ENCODE measurements at places on chromosomes 6 and 20.
A peak's percentile ranks its signal among the peaks of the same experiment; 100 is the strongest.

- no peak for DNase-seq
Observed at GRCh38 chr6:151137542-151137941, 102.2 kb upstream of the AKAP12 start.

- no peak for DNase-seq
Observed at GRCh38 chr6:117976030-117976651, 69.1 kb downstream of the SLC35F1 start.

- DNase-seq: no peak
Observed at GRCh38 chr6:127570739-127571389, 6.1 kb upstream of the C6orf58 start.

DNA sequence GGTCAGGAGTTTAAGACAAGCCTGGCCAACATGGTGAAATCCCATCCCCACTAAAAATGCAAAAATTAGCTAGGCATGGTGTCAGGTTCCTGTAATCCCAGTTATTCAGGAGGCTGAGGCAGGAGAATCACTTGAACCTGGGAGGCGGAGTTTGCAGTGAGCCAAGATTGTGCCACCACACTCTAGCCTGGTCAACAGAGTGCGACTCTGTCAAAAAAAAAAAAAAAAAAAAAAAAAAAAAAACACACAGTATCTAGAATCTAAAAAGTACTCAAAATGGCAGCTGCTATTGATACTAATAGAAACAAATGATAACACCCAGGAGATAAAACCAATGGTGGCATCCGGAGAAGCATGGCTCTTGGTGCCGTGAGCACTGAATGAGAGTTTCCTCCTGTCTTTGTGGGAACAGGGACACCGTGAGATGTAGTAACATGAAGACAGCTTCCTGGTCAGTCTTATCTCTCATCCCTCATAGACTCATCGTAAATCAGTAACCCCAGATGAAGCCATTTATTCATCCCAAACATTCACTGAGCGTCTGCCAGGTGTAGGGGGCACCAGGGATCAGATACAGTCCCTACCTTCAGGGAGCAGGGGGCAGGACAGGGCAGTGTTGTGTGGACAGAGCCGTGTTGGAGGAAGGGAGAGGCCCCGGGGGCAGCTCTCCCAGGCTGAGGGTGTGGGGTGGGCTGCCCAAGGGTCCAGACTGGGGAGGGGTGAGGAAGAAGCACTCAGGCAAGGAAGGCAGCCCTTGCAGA lies 66.1 kb downstream of the SYNJ2 start:
- no peak for DNase-seq

GRCh38 chr20:12976720-12977309 lies 32.0 kb upstream of the SPTLC3 start:
- DNase-seq: no peak

DNA sequence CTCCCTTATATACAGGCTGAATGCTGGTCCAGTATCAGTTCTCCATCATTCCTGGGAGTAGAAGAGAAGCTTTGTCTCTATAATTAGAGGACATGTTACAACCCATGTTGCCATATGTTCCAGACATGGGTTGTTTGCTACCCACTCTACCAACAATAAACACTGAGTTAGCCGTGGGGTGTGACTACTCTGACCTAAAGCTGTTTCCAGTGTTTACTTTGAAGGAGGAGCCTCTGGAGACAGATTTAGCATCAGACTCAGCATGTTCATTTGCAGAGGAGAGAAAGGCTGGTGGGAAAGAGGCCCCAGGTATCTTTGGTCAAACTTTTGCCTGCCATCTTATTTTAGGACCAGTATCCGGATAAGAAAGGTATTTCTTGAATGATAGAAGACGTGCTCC lies 157.9 kb upstream of the SNX9 start:
- no peak for DNase-seq

DNA sequence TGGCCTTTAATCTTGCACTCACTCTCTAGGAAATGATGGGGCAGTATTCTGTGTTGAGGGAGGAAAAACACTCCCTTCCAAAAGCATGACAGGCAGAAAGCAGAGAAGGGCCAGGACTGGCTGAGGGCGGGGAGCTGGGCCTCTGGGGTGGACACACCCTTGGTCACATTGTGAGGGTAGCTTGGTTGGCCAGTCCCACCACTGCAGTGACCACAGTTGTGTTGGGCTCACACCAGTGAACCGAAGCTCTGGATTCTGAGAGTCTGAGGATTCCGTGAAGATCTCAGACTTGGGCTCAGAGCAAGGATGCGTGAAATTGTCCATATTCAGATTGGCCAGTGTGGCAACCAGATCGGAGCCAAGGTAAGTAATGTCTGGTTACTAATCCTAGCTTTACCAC lies at the start of gene TUBB1:
Gene TUBB1 (plus strand): TSS at position 213 of the 400 bp plus-strand sequence. CDS start 94 bp downstream, at position 307.
- DNase-seq: no peak

- peak; percentile 70 for DNase-seq
Observed at GRCh38 chr20:38873050-38873581, 53.1 kb upstream of the FAM83D start.

DNA sequence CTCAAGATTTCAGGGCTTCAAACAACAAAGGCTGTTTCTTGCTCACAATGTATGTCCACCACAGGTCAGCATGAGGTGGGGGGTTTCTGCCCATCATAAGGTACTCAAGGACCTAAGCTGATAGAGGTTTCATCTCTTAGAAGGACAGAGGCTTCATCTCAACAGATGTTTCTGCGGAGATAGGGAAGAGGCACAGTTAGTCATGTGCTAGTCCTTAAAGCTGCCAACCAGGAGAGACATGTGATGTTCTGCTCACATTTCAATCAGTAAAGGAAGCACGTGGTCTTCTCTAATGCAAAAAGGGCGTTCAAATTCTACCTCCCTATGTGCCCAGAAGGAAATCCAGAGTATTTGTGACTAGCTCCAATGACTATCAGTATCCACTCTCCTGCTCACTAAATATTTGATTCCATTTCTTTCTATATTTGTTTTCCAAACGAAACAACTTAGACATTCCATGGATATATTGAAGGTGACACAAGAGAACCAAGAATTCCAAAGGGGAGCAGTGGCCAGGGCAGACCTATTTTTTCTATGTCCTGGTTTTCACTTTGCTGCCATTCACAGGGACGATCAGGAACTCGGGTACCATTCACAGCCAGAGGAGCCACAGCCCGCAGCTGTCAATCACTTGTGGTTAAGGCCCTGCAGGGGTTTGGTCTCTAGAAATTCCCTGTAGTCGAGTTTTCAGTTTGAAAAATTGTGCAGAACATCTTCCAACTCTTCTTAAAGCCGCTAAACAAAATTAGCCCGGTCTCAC lies 173.2 kb upstream of the FOXA2 start:
- no peak for DNase-seq

DNA sequence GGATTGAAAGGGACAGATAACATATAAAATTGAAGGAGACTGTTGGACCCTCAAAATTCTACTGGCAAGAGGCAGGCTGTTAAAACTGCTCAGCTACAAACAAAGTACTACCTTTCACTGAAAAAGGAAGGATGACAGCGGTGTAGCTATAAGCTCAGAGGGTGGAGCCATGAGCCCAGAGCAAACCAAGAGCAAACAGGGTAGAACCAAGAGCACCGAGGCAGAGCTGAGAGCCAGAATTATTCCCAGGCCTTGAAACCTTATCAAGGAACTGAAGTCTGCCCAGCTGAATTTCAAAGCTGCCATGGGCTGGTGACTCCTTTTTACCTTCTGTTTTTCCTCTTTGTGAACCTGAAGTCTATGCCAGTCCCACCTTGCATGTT lies 74.7 kb upstream of the SLC4A11 start:
- no peak for DNase-seq

DNA sequence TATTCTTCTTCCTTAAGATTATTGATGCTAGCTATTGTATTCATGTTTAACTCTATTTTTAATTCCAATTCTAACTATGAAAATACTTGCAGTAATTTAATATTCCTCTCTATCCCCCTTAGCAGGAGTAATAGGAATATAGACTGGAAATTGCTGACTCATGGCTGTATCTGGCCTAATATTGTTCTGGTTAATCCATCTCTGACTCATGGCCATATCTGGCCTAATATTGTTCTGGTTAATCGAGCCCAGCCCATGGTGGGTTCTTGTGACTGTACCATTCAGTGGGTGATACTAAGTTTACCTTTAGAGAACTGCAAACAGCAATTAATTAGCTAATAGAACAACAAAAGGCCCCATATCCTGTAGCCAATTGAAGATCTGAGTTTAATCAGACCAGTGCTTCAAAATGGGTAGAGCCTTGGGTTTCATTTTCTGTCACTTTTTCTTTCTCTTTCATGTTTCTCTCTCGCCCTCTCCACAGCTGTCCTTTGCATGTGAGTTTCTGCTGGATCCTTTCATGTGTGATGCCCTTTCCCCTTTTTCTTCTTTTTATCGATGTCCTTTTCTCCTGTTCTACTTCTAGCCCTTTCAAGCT lies 50.6 kb downstream of the SLC22A3 start:
- no peak for DNase-seq

DNA sequence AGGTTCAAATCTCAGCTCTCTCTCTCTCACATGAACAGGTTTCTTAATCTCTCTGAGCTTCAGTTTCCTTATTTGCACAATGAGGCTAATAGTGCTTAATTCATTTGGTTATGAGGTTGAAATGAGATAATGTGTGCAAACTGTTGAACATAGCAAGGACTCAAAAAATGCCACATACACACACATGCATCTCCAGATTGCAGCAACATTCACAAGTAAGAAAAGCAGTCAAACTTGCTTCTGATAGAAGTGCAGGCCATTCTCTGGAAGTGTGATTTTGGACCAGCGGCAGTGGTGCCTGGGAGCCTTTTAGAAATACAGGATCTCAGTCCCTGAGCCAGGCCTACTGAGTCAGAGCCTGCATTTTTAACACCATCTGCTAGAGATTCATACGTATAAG lies 25.7 kb downstream of the GSTA4 start:
- DNase-seq: no peak

GRCh38 chr6:55180258-55180657 lies 5.9 kb downstream of the HCRTR2 start:
- DNase-seq: no peak

GRCh38 chr6:68108233-68108835 lies 526.7 kb upstream of the ADGRB3 start:
- no peak for DNase-seq

DNA sequence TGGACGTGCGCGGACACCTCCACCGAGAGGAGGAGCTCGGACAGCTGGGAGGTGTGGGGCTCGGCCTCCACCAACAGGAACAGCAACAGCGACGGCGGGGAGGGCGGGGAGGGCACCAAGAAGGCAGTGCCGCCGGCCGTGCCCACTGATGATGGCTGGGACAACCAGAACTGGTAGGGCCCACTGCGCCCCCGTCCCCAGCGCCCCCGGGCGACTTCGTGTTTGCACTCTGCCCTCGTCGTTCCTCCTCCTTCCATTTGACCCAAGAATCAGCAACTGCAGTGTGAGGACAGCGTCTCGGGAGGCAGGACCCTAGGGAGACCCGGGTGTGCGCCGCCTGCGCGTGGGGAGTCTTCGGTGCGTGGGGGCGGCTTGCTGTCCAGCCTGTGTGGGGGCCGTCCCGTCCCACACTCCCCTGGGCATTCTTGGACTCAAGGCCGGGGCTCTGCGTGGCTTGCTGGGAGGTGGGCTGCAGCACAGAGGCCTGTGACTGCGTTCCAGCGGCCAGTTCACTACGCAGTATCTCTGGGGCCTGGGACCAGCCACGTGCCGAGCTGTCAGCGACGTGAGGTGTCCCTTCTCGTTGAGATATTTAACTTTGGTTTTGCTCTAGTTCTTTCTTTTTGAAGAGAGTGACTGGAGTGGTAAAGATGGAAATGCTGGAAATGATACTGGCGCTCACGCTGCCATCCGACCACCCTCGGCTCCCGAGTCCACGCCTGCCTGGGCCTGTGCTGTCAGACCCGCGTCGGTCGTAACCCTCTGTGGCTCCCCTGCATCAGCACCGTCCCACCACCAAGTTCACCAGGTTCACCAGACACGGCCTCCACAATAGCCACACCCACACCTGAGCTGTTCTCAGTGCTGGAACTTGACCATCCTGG lies 5.0 kb upstream of the COL20A1 start:
- no peak for DNase-seq

- DNase-seq: no peak
Observed at GRCh38 chr20:23205611-23206041, 119.5 kb upstream of the CD93 start.

DNA sequence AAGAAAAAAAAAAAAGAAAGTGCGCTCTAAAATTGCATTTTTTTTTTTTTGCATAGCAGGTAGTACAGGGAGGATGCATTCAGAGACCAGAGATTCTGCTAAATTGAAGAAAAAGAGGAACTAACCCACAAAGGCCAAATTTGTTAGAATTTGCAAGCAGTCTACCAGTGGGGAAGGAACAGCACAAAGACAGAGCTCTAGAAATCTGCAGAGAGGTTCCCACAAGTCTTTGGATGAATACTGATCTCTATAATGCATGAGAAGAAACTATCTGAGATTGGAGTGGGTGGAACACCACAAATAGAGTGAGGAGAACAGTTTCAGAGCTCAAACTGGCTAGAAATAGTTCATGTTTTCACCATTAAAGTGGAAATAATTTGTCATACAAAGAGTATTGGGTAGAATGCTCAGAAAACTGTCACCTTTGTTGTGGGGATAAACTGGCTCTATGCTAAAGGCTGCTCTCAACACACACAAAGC lies 79.6 kb upstream of the AHI1 start:
- DNase-seq: no peak

- no peak for DNase-seq
Observed at GRCh38 chr20:61295682-61296628, 43.9 kb downstream of the CDH4 start.

GRCh38 chr6:65943548-65943947 lies 236.5 kb upstream of the EYS start:
- DNase-seq: no peak

- no peak for DNase-seq
Observed at GRCh38 chr20:23094927-23095326, 8.8 kb upstream of the CD93 start.

- DNase-seq: no peak
Observed at GRCh38 chr6:48813836-48814235, 649.2 kb downstream of the MMUT start.

GRCh38 chr6:129759796-129760605 lies 50.0 kb upstream of the ARHGAP18 start:
- no peak for DNase-seq

GRCh38 chr6:156686301-156686994 lies 90.7 kb upstream of the ARID1B start:
- no peak for DNase-seq

- no peak for DNase-seq
Observed at GRCh38 chr20:22866812-22867341, 168.2 kb upstream of the SSTR4 start.

GRCh38 chr20:33803921-33804337 lies 7.2 kb upstream of the CHMP4B start:
- DNase-seq: no peak

DNA sequence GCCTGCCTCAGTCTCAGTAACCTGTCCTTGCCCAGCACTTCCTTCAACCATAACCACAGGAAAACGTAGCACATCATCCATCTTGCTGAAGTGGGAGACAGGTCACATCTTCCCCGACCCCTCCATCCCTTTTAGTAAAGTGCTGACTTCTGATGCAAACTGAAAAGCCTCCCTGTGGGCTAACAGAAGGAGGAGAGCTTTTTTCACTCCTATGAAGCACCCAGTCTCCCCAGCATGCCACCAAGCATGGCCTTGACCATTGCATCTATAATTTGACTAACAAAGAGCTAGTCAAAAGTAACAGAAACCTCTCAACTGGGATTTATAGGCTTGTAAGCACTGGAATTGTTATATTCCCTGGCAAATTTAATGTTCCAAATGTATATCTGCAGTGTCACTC lies 288.9 kb upstream of the IRAK1BP1 start:
- no peak for DNase-seq

- no peak for DNase-seq
Observed at GRCh38 chr20:12660918-12661317, 347.9 kb upstream of the SPTLC3 start.

- no peak for DNase-seq
Observed at GRCh38 chr6:166463359-166464067, 80.8 kb upstream of the MPC1 start.

GRCh38 chr6:114140416-114140815 lies 169.5 kb upstream of the HDAC2 start:
- no peak for DNase-seq

Measured in stimulated activated CD8-positive, alpha-beta memory T cell treated with anti-CD3 and anti-CD28 coated beads, Interleukin-2, amount 100 ng/mL, for 1 hour (primary cell).